Cardiac ventricle fibroblast (primary cell): ENCODE measurements at places on chromosomes 4 and X. TPM values are rescaled to one million over a fixed set of nuclear protein-coding genes. Genes with fewer than 3 reads are reported as not detected.

C4orf50 gene
- not detected in 2 replicates for total RNA-seq

SLC9B1 gene
- total RNA-seq: 0.25 and 0.34 TPM in 2 replicates

RAB33A gene
- total RNA-seq: 0.15 and 0.19 TPM in 2 replicates

SULT1B1 gene
- total RNA-seq: 0.05 TPM in 1 of 2 replicates, not detected in the other

DIAPH2 gene
- 14.9 and 15.5 TPM in 2 replicates for total RNA-seq

MTMR1 gene
- 7.2 and 12.0 TPM in 2 replicates for total RNA-seq

PABPC5 gene
- 3.0 and 3.2 TPM in 2 replicates for total RNA-seq

OTC gene
- total RNA-seq: not detected in 2 replicates

GNL3L gene
- total RNA-seq: 29.3 and 30.0 TPM in 2 replicates

CTSO gene
- 27.5 and 28.2 TPM in 2 replicates for total RNA-seq

REELD1 gene
- total RNA-seq: not detected in 2 replicates

TET2 gene
- 4.4 and 6.7 TPM in 2 replicates for total RNA-seq

CPLX1 gene
- total RNA-seq: not detected in 2 replicates

TRIM2 gene
- 19.0 and 22.9 TPM in 2 replicates for total RNA-seq

ENPEP gene
- total RNA-seq: 0.62 and 0.64 TPM in 2 replicates

RENBP gene
- 1.1 and 1.2 TPM in 2 replicates for total RNA-seq

GBA3 gene
- total RNA-seq: not detected in 2 replicates

FAM9C gene
- not detected in 2 replicates for total RNA-seq
